ENCODE measurements at places on chromosomes 4 and X.

GRCh38 chrX:150767475-150768131, 74.4 kb downstream of the MTMR1 start:
- DNase-seq, result no peak

DNA sequence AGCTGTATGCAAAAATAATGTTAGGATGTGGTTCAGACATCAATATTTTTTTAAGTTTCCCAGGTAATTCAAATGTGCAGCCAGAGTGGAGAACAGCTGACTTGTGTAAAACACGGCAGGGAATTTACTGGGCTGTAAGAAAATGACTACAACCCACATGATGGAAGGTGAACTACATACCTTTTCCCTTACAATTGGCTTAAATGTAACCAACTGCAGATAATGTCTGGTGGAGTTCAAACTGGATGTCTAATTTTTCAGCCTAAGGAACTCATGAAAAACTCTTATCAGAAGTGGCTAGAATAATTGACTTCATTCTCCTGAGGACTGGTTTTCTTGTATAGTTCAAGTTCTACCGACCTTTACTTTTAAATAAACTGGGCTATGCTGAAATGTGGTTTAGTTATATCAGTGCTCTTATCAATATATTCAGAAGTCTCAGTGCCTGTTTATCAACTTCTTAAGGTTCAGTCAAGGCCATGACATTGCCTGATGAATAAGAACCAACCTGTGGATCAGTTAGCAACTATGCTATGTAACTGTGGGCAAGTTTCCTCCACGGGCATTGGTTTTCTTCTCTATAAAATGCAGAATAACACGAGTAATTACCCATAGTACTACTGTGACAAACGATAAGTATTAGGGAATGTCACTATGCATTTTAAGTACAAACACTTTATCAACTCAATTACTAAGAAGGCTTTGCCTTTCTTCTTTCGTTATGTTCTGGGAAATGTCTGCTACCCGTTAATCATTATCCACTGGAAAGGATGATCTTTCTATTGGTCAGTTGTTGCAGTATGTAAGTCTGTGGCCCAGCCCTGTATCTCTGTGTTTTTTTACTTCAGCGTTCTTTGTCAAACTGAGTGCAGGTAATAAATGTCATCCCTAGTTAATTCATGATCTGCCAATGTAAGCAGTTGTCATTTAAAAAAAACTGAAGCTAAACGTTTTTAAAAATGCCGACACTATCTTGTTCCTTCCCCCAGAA, 181.6 kb downstream of the PCDH7 start:
- DNase-seq, result no peak

DNA sequence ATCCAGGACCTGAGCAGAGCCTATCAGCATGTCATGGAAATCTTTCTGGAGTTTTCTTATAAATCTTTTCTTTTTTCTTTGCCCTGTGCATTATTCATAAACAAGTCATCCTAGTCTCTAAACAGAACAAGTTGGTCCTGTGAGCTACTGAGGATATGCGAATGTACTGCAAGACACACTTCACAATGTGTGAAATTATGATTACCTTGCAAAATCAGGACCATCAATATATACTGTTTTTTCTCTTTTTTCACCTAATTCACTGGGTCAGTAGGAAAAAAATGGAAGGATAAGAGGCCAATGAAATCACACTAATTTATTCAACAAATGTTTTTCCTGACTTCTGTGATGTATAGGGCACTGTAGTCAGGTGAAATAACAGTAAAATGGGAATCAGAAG, 14.4 kb upstream of the SORBS2 start:
- DNase-seq, result no peak

- DNase-seq, result no peak
These were observed 67.1 kb downstream of the PGRMC1 start for GRCh38 chrX:119303137-119303536.

DNA sequence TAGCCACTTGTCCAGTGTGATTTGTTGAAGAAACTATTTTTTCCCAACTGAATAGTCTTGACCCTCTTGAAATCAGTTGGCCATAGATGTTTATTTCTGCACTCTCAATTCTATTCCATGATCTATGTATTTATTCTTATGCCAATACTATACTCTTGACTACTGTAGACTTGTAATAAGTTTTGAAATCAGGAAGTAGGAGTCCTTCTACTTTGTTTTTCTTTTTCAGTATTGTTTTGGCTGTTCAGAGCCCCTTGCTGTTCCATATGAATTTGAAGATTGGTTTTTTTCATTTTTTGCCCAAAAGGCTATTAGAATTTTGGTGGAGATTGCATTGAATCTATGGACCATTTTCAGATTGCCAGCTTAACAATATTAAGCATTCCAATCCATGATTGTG, 10.2 kb downstream of the SAP30 start:
- no peak for DNase-seq

DNA sequence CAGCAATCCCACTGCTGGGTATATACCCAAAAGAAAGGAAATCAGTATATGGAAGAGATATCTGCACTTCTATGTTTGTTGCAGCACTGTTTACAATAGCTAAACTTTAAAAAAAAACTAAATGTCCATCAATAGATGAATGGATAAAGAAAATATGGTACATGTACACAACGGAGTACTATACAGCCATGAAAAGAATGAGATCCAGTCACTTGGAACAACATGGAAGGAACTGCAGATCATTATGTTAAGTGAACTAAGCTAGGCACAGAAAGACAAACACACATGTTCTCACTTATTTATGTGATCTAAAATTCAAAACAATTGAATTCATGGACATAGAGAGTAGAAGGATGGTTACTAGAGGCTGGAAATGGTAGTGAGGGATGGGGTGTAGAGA, 400.7 kb downstream of the ZNF674 start:
- DNase-seq, result no peak

DNA sequence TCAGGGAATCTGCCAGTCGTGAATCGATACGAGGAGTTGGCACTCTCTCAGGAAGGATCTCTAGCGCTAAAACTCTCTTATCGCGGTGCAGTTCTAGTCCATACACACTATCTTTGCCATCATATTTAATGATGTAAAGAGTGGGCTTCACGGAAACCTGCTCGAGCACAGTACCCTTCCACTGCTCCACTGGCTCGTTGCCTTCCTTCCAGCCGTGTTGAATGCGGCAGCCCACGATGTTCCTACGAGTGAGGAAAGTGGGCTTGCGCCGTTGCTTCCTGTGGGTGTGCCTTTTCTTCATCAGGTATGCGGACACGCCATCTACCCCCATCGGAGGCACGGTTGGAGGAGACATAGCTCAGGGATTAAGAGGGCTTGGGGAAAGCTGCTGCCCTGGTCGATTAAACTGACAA, 661 bp downstream of the SPIN4 start:
- peak; percentile 49 for DNase-seq

GRCh38 chr4:11355226-11355625, 73.5 kb downstream of the HS3ST1 start:
- DNase-seq, result no peak

GRCh38 chr4:10124167-10124930, 7.8 kb upstream of the WDR1 start:
- no peak for DNase-seq

DNA sequence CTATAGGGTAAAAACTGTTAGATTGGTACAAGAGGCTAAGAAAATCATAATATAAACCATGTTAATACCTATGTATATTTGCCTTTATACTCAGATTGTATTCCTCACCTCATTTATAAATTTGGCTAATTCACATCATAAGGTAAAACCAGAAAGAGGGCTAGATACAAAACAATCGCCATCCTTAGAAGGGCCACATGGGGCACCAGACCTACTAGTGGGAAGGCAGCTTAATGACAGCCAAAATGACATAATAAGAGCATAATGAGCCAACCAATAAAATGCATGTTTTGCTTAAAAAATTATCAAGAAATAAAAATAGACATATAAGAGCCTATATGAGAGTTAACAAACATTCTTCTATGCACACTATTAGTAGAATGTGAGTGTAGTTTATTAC, 107.3 kb upstream of the PRDX4 start:
- no peak for DNase-seq

DNA sequence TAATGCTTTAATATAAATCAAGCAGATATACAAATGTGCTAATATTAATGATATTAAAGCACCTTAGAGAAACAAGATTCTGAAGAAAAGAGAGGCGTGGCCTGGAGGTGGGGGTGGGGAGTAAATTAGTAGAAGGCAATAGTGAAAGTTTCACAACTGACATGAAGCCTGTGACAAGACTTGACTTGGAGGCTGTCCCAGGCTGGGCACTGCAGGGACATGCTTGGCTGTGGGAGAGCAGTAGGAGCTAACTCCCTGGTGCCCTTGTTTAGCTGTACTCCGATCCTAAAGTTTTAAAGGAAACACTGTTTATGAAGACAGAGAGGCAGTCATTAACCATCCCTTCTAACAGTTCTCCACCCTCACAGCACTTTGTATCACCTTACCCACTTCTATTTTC, 239.0 kb upstream of the MAB21L2 start:
- no peak for DNase-seq

GRCh38 chrX:153408221-153408721, 3.0 kb upstream of the ZFP92 start:
- DNase-seq, result no peak

DNA sequence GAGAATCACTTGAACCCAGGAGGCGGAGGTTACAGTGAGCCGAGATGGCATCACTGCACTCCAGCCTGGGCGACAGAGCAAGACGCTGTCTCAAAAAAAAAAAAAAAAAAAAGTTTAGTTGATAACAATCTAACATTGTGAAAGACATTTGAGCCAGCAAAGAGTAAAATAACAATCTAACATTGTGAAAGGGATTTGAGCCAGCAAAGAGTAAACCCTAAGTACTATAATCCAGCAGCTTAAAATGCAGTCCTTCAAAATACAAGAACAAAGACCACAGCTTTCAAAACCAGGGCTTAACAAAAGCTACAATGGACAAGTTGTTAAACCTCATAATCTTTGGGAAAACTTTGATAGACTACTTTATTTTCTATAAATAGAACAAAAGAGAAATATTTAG, 16.9 kb downstream of the MFAP3L start:
- DNase-seq, result no peak

- no peak for DNase-seq
These were observed 2267.9 kb upstream of the AGA start for GRCh38 chr4:179709961-179710624.

- DNase-seq, result no peak
These were observed 35.9 kb upstream of the LRAT start for GRCh38 chr4:154707877-154708276.

DNA sequence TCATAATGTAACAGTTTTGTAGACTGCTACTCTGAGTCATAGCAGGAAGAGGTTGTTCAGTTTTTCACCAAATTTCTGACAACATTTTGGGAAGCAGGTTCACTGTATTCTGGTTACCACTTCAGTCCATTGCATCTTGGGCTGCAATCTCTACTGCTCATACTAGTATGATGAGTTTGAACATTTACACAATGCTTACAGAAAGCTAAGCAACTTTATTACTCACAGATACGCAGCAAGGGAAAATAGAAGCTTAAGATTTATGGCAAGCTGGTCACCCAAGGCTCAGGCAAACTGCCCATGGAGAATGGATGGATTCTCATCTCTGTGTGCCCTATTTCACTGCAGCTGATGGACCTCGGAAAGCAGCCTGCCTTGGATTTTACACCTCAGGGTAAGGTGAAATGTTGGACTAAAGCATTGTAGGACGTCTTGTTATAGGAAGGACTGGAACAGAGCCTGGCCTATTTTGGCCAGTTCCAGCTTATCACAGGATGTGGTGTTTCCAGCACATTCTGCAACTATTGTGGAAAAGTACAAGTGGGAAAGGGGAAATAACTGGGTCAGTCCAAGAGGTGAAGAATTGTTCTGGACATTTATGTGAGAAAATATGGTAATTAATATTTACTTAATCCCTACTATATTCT, 887.1 kb upstream of the AGA start:
- no peak for DNase-seq

- no peak for DNase-seq
These were observed 79.6 kb downstream of the VCX2 start for GRCh38 chrX:8091510-8091909.

GRCh38 chr4:78439328-78439727, 112.2 kb upstream of the ANXA3 start:
- no peak for DNase-seq

DNA sequence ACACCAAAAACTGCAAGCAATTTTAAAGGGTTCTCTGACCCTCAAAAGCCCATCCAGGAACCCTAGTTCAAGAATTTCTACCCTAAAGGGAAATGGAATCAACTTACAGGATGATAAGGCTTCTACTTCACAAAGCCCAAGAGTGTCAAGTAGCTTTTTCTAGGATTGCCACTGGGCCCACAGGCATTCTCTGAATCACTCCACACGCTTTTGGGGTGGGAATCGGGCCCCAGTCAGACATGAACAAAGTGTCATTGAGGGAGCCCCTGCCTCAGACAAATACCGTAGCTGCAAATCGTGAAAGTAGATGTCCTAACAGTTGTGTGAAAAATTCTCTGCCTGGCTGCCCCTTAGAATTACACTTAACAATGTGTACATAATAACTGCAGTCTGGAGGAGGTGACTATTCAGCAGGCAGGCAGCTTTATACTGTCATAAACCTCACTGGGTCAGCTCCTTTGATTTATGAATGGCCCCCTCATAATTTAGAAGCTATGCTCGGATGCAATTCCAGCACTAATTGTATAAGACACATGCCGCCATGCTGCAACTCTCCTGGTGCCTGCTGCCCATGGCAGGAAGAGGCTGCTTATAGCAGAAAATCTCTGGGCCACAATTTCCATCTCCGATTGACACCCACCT, 36.7 kb downstream of the CHRDL1 start:
- DNase-seq, result no peak

DNA sequence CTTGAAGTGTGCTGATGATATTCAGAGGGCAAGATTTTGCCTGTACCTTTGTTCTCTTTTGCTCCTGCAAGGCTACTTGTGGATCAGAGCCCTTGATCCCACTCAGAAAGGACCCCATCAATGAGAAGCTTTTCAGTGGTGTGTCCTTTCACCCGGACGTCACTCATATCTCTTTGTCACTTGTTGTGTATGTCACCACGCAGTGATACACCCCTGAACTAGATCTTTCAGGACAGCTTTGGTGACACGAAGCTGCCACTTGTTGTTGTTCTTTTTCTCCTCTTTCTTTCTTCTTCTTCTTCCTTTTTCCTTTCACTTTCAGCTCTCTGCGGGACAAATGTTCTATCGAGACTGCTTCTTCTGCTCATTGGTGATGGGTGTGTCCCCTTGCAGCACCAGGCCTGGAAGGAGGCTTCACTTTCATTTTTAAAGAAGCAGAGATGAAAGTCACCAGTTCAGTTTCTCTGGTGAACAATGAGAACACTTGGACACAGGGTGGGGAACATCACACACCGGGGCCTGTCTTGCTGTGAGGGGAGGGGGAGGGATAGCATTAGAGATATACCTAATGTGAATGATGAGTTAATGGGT, 83.6 kb downstream of the NBDY start:
- DNase-seq, result no peak

GRCh38 chrX:150465326-150465725, 102.2 kb downstream of the MAMLD1 start:
- DNase-seq, result no peak

- DNase-seq, result no peak
These were observed 116.7 kb upstream of the TMEM164 start for GRCh38 chrX:109886122-109886761.

DNA sequence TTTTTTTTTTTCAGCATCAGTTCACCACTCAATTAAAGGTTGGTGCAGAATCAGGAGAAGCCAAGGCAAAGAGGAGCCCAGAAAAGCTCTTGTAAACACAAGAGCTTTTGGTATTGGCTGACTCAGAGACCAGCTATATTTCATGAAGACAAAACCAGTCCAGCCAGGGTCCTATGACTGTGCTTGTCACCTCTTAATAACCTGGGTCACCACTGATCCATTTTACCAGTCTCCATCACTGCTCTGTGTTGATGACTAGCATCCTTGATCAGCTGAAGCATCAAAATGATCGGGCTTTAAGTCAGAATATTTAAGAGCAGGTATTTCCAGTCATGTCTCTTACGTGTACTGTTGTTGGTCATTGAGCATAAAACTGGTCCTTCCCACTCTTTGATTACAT, 237.9 kb downstream of the PACRGL start:
- DNase-seq, result no peak
